ENCODE measurements at places on chromosomes 12 and 14.
A peak's percentile ranks its signal among the peaks of the same experiment; 100 is the strongest.

GRCh38 chr12:68495336-68496070 lies 115.2 kb upstream of the RAP1B start:
- no peak for DNase-seq

- peak; percentile 52 for DNase-seq
Observed at GRCh38 chr14:72617391-72618031, 276.4 kb downstream of the DPF3 start.

DNA sequence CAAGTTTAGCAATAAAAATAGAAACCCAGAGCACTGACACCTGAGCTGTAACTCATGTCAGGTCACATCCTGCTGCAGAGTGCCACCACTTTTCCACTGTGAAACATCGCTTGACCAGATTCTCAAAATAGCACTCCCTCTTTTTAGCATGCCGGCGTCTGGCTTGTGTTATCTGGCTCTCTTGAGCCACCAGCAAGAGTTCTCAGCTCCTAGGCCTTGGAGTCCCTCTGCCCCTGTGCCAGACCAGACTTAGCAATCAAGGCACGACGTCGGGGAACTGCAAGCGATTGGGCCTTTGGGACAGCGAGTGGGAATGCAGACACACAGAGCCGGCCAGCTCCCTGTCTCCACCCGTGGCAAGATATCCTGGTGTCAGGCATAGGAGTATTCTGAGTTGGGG lies 52.5 kb downstream of the SPIC start:
- DNase-seq = no peak

DNA sequence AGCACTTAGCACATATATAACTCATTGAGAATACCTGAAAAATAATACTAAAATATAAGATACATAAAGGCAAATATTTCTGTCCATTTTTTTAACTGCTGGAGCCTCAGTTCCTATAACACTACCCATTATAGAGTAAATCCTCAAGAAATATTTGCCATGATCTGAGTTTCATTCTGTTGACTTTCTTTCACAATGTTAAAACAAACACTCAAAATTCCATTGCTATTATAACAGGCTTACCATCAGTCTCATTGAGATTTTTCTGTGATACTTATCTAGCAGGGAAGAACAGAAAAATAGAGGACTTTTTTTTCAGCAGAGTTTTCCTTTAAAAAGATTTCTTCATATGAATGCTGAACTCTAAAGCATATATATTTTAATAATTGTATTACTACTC lies 24.5 kb downstream of the LMO3 start:
- no peak for DNase-seq

- no peak for DNase-seq
Observed at GRCh38 chr12:132646850-132647249, 28.3 kb downstream of the P2RX2 start.

GRCh38 chr12:49030119-49030518 lies 11.5 kb upstream of the PRKAG1 start:
- no peak for DNase-seq

- DNase-seq = no peak
Observed at GRCh38 chr12:26748741-26749431, 84.1 kb downstream of the ITPR2 start.

- no peak for DNase-seq
Observed at GRCh38 chr12:50185970-50186663, 18.9 kb upstream of the CERS5 start.

DNA sequence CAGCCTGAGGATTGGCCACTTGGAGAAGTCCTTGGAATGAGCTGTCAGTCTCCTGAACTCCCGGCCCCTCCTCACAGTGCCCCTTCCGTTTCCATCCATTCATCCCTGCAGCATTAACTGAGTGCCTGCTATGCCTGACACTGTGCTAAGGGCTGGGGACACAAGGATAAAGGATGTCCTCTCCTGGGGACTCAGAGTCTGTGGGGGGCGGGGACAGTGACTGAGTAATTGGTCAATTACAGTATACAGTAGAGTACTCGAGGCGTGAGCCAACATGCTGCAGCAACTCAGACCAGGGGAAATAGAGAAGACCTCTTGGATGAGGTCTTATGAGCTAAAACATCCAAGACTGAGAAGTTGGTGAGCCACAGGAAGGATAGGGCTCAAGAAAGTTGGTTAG lies 43.4 kb upstream of the PWP1 start:
- DNase-seq = no peak

- no peak for DNase-seq
Observed at GRCh38 chr12:121398355-121398754, 1.6 kb upstream of the RNF34 start.

GRCh38 chr14:26738571-26738970 lies 140.7 kb upstream of the NOVA1 start:
- DNase-seq = no peak

GRCh38 chr12:57522887-57523705 lies 472 bp downstream of the MBD6 start:
- peak; percentile 30 for DNase-seq

- DNase-seq = no peak
Observed at GRCh38 chr12:133058203-133059113, 21.1 kb downstream of the ZNF84 start.

DNA sequence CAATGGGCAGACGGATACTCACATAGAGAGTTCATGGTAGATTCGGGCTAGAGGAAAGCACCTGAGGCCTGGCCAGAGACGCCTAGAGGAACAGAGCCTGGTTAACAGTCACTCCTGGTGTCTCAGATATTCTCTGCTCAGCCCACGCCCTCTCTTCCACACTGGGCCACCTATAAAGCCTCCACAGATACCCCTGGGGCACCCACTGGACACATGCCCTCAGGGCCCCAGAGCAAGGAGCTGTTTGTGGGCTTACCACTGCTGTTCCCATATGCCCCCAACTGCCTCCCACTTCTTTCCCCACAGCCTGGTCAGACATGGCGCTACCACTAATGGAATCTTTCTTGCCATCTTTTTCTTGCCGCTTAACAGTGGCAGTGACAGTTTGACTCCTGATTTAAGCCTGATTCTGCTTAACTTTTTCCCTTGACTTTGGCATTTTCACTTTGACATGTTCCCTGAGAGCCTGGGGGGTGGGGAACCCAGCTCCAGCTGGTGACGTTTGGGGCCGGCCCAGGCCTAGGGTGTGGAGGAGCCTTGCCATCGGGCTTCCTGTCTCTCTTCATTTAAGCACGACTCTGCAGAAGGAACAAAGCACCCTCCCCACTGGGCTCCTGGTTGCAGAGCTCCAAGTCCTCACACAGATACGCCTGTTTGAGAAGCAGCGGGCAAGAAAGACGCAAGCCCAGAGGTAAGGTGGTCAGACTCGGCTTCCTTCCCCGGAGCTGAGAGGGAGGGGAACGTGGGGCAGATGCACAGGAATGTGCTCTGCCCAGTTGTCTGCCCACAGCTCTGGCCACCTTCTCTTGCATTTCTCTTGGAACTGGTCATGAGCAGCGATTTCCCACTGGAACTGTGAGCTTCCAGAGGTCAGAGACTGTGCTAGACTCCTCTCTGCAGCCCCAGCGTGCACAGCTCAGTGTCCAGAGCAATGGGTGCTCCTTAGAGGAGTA lies at the start of gene CD4:
Gene CD4, plus strand, starts transcription at position 557 of the 953 bp plus-strand sequence. CDS start 10,611 bp downstream, outside the sequence.
- no peak for DNase-seq

GRCh38 chr12:120668868-120669840 lies 17.8 kb upstream of the MLEC start:
- no peak for DNase-seq

- DNase-seq = no peak
Observed at GRCh38 chr12:54593135-54593534, 4.7 kb upstream of the PPP1R1A start.

DNA sequence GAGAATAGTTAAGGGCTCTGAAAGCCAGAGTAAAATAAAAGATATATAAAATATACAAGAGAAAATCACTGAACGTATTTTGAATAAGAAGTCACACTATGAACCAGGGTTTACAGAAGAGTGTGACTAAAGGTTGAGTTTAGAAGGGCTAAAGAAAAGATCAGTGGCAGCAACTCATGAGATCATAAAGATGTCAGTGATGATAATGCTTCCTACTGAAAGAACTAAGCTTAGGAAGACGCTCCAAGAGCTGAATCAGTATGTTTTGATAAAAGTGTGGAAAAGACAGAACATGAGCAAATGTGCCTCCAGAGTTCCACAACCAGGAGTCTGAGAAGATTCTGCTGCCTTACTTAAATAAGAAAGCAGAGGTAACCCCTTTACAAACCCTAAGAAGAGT lies 74.6 kb downstream of the KITLG start:
- no peak for DNase-seq

GRCh38 chr14:75022655-75023054 lies 19.9 kb downstream of the EIF2B2 start:
- no peak for DNase-seq

- DNase-seq = no peak
Observed at GRCh38 chr12:79988368-79988767, 53.5 kb upstream of the PPP1R12A start.

DNA sequence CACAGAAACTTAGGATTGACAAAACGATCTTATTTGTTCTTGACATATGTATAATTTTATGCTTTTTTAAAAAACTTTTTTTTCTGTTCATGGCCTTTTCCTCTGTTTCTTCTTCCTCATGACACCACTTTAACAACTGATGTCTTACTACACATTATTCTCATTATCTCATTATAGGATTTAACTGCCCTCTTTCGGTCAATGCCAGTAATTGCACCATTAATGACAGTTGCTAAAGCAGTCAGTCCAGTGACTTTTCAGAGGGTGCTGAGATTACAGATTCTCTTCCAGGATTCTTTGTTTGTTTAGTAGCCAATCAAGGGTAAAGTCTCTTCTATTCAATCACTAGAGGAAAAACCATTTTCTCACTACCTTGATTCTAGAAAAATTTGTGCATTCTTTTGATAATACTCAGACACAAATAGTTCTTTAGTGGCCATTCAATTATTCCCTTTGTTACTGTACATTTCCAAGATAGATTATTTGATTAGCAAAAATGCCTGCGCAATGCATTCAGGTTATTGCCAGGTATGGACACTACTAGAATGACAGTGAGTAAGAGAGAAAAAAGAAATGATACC lies 50.1 kb downstream of the KLRG1 start:
- no peak for DNase-seq

- DNase-seq = no peak
Observed at GRCh38 chr12:132754160-132754932, 7.3 kb downstream of the ANKLE2 start.

GRCh38 chr12:116257215-116257614 lies 20.3 kb downstream of the MED13L start:
- no peak for DNase-seq

- no peak for DNase-seq
Observed at GRCh38 chr12:42648061-42648460, 58.5 kb upstream of the PRICKLE1 start.

GRCh38 chr12:110575326-110575725 lies 7.8 kb downstream of the PPTC7 start:
- no peak for DNase-seq

DNA sequence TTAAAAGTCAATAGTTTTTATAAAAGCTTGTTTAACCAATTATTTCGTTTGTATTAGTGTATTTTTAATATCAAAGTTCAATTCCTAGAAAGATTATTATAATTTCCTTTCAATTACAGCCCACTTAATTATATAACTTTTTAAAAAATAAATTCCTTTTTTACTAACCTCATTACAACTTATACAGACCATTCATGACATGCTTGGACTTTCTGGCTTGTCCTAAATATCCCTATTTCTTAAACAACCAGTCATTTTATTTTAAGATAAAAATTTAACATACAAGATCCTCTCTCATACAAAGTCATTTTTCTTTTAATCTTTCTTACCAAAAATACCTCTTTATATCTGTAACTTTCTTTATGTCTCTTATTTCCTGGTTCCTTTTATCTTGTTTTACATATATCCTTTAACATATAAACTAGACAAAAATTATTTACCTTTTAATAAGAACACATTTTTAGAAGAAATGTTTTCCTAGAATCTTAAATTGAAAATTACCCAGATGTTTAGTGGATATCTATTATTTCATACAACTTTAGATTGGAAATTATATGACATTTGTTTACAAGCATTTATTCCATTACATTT lies 10.4 kb upstream of the TMEM263 start:
- no peak for DNase-seq

DNA sequence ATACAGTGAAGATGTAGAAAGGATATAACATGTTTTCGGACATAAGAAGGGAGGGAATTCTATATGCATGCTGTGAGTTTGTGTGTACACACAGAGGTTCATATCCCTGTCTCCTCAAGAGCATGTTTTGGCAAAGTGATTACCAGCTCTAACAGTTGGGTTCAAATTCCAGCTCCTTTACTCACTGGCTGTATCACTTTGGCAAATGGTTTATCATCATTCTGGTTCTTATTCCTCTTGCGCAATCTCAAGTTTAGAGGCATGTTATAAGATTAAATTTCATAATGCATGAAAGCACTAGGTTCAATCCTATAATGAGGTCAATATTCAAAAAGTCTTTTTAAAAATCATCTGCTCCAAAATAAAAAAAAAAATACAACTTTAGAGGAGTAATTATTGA lies 107.7 kb upstream of the LRFN5 start:
- no peak for DNase-seq

DNA sequence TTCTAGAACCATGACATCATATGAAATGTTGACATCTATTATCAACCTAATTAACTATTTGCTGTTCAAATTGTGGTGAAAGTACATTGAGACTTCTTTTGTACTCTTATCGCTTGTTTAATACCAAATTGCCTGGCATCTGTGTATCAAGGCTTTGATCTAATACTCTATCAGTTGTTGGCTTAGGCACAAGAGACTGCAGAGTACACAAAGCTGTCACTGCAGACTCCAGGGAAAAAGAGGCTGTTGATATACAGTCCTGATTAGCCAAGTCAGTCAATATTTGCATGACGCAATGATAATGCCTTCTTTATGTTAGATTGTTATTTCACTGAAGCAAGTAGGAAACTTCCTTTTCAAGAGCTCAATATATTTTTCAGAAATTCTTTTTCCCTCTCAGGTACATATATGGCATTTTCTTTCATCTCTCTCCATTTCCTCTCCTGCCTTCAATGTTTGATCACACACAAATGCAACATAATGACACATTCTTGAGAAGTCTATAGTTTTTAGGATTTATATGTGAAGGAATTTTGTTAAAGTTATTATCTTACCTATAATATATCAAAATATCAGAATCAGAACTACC lies 32.3 kb upstream of the PTCSC3 start:
- DNase-seq = no peak

- DNase-seq = no peak
Observed at GRCh38 chr14:32702562-32702961, 236.1 kb upstream of the NPAS3 start.

DNA sequence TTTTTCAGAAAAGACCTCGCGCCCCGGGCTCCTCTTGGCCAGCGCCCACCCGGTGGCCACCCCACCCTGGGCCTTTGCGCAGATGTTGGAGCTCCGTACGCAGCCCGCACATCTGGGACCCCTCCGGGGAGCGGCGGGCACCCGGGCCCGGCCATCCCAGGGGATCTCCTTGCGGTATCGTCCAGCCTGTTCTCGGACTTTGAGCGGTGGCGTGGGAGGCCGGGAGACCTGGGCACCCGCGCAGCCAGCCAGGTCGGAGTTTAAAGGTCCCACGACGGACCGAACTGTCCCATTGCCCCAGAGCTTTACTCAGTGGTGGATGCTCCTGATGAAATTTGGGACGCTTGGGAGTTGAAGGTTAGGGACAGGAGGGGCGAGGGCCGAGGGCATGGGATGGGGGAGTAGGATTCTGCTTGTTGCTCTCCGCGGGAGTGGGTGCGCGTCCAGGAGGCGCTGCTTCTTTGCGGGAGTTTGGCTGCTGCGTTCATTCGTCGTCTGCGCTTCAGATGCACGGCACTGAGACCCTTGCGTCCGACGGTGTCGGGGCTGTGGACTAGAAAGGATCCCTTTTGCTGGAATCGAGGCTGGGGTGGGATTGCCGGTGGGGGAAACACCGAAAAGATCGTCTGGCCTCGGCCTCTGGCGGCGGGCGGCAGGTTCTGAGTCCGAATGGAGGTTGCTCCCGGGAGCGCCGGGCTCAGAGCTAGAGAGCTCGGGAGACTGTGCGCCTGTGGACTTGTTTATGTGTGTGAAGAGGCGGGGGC lies 1.4 kb downstream of the NTF3 start:
- DNase-seq = no peak
